RCC 7860 (cell line): ENCODE measurements at places on chromosomes 7 and 10.

GRCh38 chr10:86446987-86447386 is 74.6 kb downstream of the WAPL start:
- no peak for DNase-seq

DNA sequence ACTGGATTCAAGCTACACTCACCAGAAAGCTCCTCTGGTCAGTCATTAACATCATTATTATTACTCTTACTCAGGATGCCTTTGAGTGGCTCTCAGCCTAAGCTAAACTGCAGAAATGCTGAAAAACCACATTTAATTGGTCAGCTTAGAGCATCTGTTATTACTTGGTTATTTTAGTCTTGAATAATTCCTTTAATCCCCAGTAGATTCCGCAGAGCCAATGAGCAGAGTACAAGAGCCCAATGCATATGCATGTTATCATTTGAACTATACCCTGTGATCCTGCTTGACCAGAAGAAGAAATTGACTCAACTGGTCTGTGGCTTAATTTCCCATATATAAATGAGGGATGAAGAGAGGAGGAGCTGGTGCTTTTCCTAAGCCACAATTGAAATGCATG is 417.6 kb upstream of the C7orf33 start:
- DNase-seq: no peak

DNA sequence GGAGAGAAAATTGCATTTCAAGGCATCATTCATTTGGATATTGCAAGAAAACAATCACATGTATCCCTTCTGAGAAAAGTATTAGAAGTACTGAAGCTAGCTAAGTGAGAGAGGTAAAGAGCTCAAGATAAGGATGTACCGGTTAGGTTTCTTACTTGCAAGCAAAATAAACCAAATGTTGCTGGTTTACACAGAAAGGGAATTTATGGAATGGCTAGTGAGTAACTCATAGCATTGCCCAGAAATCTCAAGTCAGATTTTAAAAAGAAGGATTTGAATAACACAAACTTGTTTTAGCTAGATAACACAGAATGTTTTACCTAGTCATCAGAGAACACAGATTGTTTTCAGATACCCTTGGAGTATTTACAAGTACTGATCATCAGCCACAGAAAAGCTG is 30.6 kb downstream of the KLHL7 start:
- DNase-seq: no peak

DNA sequence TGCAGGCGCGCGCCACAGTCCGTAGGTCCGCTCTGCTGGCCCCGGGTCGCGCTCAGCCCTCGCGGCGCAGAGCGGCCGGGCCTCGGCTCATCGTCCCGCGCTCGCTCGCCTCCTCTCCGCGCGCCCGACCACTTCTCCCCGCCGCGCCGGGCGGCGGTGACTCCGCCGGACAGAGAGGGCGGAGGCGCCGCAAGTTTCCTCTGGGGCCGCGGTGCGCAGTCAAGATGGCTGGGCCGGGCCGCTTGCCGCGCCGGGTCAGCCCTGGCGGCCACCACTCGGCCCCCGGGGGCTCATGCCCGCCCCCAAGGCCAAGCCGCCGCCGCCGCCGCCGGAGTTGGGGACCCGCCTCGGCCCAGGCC is 441 bp downstream of the FZD8 start:
- DNase-seq: no peak

DNA sequence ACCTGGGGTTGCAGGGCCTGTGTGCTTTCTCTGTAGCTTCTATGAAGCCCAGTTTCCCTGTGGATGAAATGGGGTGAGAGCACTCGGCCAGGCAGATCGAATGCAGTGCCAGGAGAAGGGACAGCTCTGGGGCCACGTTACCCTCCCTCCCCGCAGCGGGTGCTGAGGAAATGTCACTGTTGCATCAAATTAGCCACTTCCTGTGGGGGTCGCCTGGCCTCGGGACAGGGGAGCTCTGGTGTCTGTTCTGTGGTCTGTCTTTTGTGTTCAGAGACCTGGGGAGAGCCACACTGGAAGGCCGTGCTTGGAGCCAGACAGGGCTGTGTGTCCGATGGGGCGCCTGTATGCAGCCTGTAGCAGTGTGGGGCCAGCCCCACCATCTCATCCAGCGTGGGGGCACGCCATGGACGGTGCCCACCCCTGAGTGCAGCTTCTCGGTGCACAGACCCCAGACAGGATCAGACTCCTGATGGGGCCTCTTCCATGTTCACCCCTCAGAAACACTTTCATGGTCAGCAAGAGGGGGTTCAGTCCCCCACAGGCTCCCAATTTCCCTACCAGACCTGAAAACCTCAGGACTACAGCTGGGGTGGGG is 13.6 kb downstream of the TTYH3 start:
- peak; percentile 21 for DNase-seq

- no peak for DNase-seq
These were observed 13.1 kb downstream of the IFT22 start for GRCh38 chr7:101308245-101309085.

DNA sequence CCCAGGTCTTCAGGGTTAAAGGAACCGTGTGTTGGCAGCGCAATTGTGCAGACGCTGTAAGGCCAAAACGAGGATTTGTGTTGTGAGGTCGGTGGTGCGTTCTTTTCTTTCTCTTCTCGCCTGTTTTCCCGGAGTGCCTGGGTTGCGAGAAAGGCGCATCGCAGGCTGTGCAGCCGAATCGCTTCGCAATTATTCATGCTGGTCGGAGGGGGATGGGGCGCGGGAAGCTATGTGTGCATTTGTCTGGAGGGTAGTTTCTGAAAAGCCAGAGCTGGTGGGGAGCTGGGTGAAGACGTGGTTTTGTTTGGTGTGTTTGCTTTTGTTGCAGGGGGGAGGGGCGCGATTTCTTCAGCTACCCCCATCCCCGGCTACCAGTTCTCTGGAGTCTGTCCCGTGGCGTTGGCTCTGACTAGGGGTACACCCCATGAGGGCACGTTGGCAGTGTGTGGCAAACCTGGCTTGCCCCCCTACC is 2.1 kb downstream of the MXI1 start:
- peak; percentile 25 for DNase-seq

GRCh38 chr10:28679581-28680357 is 2.4 kb downstream of the BAMBI start:
- peak; percentile 21 for DNase-seq

- DNase-seq: peak; percentile 51
These were observed 141.0 kb downstream of the AOAH start for GRCh38 chr7:36583318-36583717.

DNA sequence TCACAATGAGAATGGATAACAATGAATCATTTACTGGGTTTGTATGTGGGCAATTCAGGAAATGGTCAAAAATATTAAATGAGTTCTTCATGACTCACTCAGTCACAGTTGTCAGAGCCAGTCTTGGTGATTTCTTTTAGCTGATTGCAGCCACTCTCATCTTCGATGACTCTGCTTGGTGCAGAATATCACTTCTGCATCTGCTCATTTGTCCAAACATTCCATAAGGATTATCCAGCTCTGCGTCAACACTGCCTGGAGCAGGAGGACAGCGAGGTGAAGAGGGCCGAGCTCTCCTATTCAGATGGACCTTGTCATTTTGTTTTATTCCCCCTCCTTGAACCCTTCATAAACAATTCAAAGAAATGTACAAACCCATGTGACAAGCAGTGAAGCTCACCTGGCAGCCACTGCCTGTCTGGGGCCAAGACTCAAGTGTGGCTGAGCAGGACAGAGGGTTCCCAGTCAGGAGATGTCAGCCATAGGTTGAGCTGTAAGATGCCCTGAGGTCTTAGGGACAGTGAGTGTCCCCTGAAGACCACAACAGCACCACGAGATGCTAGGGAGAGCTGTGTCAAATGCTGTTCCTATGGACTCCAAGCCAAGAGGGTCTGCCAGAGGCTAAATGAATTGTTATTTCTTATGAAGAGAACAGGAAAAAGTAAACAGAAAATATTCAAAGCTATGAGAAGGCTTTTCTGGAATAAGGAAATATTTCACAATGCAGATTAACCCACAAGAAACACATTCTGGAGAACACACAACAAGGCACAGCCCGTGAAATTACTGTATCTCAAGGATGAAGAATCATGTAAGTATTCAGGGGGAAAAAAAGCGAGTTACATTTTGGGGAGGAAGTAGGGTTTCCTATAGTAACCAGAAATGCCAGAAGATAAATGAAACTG is 33.1 kb upstream of the EGFR start:
- peak; percentile 94 for DNase-seq

- DNase-seq: no peak
These were observed 323.1 kb downstream of the TFEC start for GRCh38 chr7:115707258-115708012.

DNA sequence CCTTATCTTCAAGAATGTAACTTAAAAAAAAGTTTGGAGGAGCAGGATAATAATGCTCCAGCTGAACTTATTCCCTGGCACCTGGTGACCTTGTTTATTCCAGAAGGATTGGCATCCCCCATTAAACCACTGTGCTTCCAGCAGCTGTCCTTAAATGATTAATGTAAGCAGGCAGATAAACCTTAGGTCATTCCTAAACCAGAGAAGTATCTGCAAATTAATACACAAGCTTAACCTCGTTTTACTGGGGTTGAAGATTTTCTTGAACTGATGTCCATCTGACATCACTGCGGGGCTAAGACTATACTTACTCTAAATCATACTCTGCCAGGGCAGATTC is 116.1 kb upstream of the PALS2 start:
- no peak for DNase-seq

DNA sequence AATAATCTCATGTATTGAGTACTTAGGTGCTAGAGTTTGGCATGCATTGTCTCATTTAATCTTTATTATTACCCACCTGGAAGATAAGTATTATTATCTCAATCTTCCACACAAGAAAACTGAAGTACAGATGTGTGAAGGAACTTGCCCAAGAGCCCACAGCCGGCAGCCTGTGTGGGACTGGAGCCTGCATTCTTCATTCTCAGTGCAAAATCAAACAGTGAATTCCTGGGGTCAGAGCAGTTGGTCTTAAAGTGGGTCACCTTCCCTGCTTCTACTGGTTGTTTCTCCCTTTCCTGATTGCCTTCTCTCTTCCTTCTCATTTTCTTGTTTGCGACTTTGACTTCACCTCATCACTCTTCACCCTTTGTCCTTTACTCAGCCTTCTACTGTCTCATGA is 144.7 kb upstream of the LYZL1 start:
- DNase-seq: no peak

DNA sequence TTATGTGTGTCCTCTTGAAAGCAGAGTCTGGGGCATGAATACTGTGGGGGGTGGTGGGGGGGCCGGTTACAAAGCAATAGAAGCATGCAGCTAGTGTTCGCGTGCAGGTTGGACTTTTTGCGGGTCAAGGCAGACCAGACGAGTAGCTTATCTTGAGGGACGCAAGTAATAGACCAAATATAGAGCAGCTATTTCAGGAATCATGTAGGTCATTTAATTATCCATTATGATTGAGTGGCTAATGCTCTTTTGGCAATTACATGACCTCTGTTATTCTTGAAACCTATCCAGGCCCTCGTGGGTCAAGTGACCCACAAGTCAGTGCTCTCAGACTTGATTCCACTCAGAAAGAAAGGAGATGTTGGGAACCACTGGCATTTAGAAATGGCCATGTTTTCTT is 93.0 kb downstream of the BTRC start:
- no peak for DNase-seq

DNA sequence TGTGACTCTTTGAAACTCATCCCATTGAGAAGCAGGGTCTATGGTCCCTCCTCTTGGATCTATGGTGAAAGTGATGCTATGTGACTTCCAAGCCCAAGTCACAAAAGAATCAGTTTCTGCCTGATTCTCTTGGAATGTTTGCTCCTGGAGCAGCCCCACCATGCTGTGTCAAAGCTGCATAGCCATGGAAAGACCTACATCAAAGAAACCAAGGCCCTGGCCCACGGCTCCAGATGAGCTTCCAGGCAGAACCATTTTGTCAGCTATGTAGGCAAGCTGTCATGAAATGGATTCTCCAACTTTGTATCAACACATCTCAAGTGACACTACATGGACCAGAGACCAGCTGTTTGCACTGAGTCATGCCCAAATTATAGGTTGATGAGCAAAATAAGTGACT is 77.0 kb downstream of the AASS start:
- DNase-seq: no peak

- no peak for DNase-seq
These were observed 311.2 kb upstream of the GNAI1 start for GRCh38 chr7:79823246-79823951.

DNA sequence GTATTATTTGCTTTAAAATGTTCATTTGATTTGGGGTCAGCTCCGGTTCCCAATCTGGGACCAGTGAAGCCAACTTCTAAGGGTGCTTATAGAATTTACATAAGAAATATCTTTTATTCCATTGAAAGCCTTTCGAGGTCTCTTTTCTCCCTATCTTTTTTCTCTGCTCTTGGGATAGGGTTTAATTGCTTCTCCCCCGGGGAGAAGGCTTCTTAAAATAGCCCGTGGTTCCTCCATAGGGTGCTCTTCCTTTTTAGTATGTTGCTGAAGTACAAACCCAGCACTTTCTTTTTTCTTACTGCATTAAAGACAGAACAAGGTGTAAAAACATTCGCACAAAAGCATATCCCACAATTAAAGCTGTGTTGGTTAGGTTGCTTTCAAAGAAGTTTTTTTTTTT is 107.5 kb downstream of the POU6F2 start:
- DNase-seq: no peak
